ENCODE measurements at places on chromosomes 12 and 14.
A peak's percentile ranks its signal among the peaks of the same experiment; 100 is the strongest.

DNA sequence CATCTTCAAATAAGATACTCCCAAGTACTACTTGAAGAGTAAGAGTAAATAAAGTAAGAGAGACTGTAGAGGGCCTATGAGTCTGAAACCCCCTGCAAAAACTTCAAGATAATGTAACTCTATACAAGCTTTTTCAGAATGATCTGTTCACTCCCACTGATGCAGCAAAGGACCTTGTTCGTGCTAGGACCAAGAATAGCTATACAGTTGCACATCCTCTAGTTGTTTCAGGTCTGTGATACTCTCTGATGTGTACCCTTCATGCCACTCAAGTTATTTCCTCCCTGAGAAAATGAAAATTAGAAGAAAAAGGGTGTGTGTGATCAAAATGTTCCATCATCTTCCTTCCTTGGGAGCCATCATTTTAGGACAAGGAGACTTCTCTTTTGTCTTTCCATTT, 204.4 kb downstream of the ALX1 start:
- DNase-seq: no peak

GRCh38 chr14:81839056-81839455, 305.4 kb upstream of the SEL1L start:
- no peak for DNase-seq

- DNase-seq: no peak
These were observed 1272.5 kb upstream of the SEL1L start for GRCh38 chr14:82805892-82806825.

DNA sequence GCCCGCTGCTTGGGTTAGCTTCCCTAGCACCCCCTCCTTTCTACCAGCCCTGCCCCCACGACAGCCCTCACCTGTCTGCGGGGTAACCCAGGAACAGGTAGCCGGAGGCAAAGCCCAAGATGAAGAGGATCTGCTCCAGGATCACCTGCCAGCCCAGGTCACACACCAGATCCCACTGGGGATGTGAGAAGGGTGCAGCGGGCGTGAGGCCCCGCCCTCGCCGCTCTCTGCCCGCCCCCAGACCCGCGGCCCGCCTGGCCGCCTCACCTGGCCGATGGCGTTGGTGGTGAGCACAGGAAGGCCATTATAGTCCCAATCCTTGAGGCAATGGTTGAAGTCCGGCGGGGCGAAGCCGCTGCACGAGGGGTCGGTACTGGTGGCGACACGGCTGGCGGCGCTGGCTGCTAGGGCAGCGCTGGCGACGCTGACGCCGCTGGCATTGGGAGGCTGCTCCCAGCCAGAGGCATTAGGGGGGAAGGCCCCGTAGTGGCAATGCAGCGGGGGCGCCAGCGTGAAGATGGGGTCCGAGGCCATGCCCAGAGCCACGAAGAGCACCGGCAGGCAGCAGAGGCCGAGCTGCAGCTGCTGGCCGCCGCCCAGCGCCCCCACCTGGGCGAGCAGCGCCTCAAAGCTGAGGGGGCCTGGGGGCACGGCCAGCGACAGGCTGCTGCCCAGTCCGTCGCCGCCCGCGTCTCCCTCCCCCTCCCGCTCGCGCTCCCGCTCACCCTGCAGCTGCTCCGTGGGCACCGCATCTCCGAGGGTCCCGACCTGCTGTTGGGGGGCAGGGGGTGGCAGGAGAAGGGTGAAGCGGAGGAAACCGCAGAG, 794 bp downstream of the SLC22A17 start:
- DNase-seq: no peak

GRCh38 chr12:7571257-7571656, 67.7 kb upstream of the CD163 start:
- DNase-seq: no peak

DNA sequence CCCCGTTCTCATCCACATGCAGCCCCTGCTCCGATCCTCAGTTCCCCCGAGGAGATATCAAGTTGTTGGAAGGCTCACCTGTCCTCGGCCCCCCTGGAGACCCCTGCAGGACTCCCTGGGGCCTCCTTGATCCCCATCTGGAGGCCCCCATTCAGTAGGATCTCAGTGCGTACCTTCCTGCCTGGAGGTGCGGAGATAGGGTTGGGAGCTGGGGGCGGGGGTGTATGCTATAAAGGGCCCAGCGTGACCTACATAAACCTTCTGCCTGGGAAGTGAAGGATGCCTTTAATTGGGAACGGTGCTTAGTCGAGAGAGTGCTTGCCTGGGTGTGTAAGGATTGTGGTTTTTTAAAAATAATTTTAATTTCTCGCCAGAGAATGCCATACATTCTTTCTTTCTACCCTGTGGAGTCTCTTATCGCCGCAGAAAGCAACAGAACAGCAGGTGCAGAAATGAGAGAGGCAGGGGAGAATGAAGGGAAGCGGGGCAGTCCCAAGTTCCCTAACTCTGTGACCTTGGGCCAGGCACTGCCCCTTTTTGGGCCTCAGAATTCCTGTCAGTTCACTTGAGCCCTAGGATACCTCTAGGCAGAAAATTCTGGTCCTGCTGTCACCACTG, 153.7 kb downstream of the TSPAN9 start:
- DNase-seq: no peak

GRCh38 chr12:71888521-71888920, 49.0 kb downstream of the TBC1D15 start:
- DNase-seq: no peak

GRCh38 chr12:92340003-92340402, 194.4 kb upstream of the BTG1 start:
- DNase-seq: no peak

DNA sequence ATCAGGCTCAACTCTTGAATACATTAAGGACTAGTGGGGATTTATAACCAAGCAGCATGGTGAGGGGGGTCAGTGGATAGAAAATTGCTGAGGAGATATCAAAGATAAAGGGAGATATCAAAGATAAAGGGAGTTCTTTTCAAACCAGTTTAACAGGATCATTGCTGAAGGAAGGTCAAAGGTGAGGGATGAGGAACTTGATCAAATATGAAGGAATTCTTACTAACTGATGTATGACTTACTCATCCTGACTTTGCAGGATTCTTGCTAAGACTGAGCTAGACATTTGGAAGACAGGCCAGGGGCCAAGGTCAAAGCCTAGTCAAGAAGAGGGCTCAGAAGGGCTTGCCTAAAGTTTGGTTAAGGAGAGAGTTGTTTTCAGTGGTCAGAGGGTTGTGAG, 4.8 kb downstream of the ABHD4 start:
- DNase-seq: no peak

DNA sequence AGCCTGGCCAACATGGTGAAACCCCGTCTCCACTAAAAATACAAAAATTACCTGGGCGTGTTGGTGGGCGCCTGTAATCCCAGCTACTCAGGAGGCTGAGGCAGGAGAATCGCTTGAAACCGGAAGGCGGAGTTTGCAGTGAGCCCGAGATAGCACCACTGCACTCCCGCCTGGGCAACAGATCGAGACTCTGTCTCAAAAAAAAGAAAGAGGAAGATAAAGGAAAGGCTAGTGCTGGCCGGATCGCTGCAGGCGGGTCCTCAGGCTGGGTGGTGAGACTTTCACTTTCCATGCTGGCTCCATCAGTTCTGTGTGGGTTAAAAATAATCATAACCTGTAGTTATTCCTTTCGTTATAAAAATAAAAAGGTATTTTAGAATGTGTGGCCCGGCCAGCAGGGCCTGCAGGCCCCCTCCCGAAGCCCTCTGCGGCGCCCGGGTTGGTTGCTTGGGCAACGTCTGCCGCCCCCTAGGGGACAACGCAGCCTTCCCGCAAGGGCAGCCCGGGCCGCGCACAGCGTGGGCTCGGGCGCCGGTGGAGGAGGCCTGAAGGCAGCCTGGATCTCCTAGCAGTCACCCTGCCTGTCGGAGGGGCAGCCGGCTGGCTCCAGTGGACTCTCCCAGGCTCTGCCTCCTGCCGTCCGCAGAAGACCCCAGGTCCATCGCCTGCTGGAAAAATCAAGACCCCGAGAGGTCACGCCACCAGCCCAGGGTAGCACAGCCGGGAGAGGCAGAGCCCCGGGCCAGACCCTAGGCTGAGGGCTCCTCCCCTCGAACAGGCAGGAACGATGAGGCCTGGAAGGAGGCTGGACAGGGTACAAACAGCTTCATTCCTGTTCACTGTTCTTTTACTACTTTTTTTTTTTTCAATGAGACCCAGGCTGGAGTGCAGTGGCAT, 5.0 kb upstream of the SLC25A47 start:
- DNase-seq: peak; percentile 80

DNA sequence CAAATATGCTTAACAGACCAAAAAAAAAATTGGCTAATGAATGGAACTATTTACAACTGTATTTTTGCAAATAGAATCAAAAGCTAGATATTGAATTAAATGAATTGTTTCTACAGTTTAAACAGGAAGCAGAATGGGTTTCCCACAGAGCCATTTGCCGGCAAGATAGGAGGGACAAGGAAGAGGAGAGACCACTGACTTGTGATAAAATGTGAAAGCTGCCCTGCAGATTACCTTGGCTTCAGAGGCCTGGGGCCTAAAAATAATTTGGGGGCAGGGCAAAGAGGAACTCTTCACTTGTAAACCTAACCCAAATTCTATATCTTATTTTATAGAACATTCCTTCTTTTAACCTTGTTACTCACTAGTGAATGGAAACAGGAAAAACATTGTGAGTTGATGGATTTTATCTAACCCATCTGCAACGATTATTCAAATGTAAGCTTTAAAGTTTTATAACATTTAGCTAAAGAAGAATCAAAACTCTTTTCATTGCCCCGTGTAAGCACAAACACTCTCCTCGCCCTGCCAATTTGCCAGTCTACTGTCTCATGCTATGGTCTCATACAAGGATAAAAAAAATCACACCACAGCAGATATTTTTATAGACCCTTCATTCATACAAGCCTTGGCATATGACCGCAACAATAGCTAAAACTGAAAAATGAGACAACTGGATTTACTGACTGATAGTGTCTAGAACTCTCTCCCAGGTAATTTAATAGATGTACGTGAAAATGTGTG, 49.5 kb upstream of the MDM1 start:
- DNase-seq: no peak

DNA sequence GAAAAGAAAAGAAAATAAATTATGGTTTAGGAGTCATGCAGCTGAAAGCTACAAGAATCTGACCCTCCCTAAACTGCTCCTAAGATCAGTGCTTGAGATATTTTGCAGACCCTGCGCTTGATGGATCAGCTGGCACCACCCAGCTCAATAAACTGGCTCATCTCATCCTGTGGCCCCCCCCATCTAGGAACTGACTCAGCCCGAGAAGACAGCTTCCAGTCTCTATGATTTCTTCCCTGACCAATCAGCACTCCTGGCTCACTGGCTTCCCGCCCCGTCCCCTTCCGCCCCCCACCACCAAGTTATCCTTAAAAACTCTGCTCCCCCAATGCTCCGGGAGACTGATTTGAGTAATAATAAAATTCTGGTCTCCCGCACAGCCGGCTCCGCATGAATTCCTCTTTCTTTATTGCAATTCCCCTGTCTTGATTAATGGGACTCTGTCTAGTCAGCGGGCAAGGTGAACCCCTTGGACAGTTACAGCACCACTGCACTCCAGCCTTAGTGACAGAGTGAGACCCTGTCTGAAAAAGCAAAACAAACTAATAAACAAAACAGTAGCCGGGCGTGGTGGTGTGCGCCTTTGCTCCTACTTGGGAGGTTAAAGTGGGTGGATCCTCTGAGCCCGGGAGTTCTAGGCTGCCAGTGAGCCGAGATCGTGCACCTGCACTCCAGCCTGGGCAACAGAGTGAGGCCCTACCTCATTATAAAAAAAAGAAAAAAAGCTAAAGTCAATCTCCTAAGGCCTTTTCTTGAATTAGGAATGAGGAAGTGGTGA, 24.5 kb upstream of the SPTLC2 start:
- DNase-seq: no peak

DNA sequence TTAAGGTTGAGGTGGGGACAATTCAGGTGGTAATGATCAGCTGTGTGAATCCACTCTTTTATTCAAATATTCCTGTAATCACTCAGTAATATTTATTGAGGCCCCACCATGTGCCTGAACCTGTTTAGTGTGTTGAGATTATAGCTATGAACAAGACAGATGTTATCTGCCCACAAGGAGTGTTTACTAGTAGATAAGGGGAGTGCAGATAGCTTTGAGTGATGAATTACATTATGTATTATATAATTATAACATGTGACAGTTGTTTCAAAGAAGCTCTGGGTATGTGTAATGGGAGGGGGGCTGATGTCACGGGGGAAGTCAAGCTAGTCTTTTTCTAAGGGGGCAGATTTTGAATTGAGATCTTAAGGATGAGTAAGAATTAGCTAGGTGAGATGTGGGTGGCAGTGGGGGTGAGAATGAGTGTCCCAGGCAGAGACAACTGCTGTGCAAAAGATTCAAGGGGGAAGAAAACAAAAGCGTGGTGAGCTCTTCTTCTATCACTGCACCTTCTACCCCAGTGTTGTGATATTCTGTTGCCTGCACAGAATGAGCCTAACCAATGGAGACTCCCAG, 21.3 kb upstream of the SRRM4 start:
- DNase-seq: no peak

DNA sequence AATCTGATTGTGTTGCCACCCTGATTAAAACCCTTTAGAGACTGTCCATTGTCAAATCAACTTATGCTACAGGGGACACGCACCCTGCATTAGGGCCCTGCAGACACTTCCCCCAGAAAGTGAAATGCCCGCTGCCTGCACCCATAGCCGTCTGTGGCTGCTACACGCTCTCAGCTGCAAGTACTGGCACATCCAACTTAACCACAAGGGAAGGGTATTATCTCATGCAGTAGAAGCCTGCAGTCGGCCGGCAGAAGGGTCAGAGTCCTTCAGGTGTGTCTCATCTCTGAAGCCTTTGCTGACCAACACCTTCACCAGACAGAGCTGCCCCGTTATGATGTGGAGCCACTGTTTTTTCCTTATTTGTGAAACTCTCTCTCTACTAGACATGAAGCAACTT, 20.8 kb downstream of the CFAP251 start:
- no peak for DNase-seq

GRCh38 chr12:5648692-5649359, 216.9 kb downstream of the NTF3 start:
- no peak for DNase-seq

DNA sequence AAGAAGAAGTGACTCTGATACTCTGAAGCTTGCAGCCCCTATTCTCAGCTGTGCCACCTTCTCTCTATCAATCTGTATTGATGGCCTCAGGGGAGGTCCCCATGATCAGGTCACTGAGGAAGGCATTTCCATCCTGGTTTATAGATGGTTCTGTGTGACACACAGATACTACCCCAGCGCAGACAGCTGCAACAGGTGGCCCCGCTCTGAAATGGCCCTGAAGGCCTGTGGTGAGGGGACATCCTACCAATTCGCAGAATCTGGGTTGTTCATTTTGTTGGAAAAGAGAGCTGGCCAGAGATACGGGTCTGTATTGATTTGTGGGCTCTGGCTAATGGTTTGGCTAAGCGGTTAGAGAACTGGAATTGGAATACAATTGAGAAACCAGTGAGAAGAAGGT, 21.7 kb downstream of the DLK1 start:
- DNase-seq: no peak

GRCh38 chr12:31019561-31019960, 54.1 kb upstream of the DDX11 start:
- no peak for DNase-seq
